ENCODE measurements at places on chromosomes 16 and 17.

- DNase-seq, result no peak
These were observed 23.0 kb downstream of the ADGRG5 start for GRCh38 chr16:57565461-57565860.

DNA sequence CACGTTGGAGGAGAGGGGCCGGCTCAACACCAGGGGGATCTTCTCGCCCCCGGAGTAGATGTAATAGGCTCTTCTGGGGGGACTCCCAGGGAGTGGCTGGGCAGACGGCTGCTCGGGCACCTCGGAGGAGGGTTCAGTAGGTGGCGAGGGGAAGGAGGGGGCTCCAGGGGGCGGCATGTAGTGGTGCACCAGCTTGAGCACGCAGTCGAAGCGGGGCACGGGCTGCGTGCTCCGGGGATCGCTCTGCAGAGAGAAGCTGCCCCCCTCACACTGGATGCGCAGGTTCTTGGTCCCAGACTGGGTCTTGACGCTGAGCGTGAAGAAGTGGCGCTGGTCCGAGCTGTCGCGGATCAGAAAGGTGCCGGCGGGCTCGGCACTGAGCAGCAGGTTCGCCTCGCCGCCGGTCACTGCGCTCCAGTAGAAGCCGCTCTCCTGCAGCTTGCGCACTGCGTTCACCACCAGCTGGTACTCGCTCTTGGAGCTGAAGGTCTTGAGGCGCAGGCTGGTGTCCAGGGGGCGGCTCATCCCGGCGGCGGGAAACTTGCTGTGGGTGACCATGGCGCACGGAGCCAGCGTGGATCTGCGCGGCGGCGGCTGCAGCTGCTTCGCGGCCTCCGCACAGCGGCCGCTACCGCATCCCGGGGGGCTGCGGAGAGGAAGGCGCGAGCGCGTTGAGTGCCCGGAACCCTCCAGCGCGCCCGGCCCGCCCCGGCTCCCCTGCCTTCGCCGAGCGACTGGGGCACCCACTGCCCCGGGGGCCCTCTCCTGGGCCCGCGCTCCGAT is 1.1 kb downstream of the SOCS3 start:
- DNase-seq, result no peak

- DNase-seq, result peak; percentile 39
These were observed 818 bp downstream of the DPH1 start for GRCh38 chr17:2030779-2031163.

- no peak for DNase-seq
These were observed 53.1 kb downstream of the MRC2 start for GRCh38 chr17:62680541-62681052.

- no peak for DNase-seq
These were observed 5.8 kb upstream of the RPRML start for GRCh38 chr17:46984892-46985291.

DNA sequence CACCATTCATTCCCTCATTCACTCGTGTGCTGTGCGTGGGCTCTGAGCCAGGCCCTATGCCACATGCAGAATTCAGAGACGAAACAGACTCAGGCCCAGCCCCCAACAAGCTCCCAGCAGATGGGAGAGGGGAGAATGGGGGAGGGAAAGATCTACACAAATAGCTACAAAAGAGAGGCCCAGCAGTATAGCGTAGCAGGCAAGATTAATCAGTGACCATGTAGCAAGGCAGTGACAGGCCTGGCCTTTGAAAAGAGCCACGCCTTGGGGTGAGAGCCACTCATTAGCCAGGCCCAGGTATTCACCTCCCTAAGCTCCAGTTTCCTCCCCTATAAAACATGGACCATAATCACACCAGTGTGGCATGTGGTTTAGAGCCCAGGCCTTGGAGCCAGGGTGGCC is 16.4 kb upstream of the KRT19 start:
- DNase-seq, result no peak

GRCh38 chr17:39591958-39592954 is 15.5 kb downstream of the NEUROD2 start:
- DNase-seq, result no peak

DNA sequence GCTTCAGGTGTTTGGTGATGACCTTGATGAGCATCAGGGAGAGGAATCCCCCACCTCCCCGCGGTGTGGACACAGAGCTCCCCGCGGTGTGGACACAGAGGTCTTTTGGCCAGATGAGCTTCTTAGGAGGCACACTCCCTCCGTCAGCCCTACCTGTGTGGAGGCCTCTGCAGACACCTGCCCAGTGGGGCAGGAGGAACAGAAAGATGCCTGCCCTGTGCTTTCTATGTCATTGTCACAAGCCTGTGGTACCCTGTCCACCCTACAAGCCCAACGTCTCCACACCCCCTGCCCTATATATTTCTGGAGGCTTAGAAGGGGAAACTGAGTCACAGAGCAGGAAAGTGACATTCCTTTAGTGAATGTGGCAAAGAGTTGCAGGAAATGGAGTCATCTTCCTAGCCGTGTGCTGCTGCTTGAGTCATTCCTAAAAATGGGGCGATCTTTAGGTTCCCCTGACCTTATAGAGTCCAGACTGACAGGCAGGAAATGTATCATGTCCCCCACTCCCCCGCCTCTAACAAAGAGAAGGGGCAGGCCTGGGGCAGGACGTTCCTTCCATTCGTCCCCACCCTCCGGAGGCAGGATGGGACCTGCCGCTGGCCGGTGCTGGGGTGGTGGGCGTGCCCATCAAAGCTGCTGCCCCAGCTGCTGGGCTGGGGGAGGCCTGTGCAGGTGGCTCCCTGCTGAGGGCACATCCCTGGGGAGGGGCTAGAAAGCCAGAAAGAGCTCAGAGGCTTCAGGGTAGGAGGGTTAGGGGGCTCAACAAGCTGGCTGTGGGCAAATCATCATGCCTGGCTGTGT is 1.0 kb upstream of the C16orf74 start:
- DNase-seq, result no peak

DNA sequence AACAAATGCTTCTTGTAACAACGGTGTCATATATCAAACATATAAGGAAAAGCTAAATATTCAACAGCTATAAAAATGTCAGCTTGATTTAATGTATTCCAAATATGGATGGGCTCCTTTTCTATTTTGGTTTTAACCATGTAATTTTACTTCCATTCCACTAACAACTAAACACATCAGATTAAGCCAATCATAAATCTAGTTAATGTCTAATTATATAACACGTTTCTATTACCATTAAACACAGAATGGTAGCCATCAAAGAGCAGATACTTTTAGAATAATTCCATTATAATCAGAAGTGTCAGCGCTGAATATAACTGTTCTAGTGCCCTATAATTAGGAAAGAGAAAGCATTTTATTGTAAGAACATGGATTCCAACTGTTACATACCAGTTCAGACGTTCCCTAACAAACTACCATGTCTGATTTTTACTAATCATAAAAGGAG is 10.0 kb downstream of the CMC2 start:
- no peak for DNase-seq

DNA sequence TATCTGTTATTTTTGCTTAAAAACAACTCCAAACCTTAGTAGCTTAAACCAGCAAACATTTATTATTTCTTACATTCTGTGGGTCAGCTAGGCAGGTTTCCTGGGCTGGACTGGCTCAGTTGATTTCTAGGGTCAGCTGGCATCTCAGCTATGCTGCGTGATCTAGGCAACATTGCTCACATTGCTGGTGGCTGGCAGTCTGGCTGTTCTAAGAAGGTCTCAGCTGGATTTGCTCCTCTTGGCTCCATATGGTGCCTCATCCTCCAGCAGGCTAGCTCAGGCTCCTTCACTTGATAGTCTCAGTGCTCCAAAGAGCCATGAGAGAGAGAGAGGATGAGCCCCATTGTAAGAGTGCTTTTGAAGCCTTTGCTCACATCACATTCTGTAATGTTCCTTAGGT is 470.6 kb upstream of the CDH5 start:
- DNase-seq, result no peak

All from stimulated activated CD4-positive, alpha-beta T cell treated with anti-CD3 and anti-CD28 coated beads, Interleukin-12 subunit alpha, Interleukin-12 subunit beta, amount 100 ng/mL, for 4 hours (primary cell).